ENCODE measurements at places on chromosomes 12 and 14. TPM values are rescaled to one million over a fixed set of nuclear protein-coding genes. Genes with fewer than 3 reads are reported as not detected.

CCDC177 gene
- not detected for total RNA-seq

GRCh38 chr14:93096691-93097322 lies 18.9 kb downstream of the ITPK1 start:
- H3K27ac ChIP-seq: no peak overlapping the region
- H3K4me1 ChIP-seq: peaks cover 10% of the 10 kb centered on the region
- H3K27me3 ChIP-seq: no peaks in the 10 kb centered on the region

GLT1D1 gene
- 17.6 TPM for total RNA-seq

PIK3C2G gene
- total RNA-seq: 0.50 TPM
